ENCODE measurements at places on chromosomes 13 and 19.

DNA sequence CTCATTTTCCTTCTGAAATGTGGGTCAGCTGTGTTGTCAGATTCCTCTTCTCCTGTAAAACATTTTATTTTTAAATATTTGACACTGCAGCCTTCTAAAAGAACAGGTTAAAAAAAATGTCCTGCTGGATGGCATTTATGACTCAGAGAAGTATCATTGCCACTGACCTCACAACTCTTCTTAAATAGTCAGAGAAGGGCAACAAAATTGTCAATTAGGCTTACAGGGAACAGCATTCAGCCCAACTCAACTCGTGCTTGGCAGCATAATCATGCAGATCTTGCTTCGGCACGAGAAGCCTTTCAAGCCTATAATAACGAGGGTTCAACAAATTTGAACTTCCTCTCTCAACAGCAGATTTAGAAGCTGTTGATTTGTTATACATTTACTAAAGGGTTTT lies 296.7 kb upstream of the DACH1 start:
- DNase-seq = no peak

- DNase-seq = no peak
These were observed 63.1 kb downstream of the COG3 start for GRCh38 chr13:45527699-45528462.

- DNase-seq = no peak
These were observed 175.2 kb downstream of the PDS5B start for GRCh38 chr13:32761472-32761871.

- DNase-seq = peak; percentile 98
These were observed at the start of gene KCNC3 for GRCh38 chr19:50329146-50329925. Gene KCNC3 (minus strand): TSS chr19:50329377. CDS start chr19:50329082, 295 bp downstream.

- no peak for DNase-seq
These were observed 51.4 kb downstream of the VWA8 start for GRCh38 chr13:41909506-41909905.

GRCh38 chr19:51333836-51334460 lies 8.0 kb downstream of the VSIG10L start:
- no peak for DNase-seq

DNA sequence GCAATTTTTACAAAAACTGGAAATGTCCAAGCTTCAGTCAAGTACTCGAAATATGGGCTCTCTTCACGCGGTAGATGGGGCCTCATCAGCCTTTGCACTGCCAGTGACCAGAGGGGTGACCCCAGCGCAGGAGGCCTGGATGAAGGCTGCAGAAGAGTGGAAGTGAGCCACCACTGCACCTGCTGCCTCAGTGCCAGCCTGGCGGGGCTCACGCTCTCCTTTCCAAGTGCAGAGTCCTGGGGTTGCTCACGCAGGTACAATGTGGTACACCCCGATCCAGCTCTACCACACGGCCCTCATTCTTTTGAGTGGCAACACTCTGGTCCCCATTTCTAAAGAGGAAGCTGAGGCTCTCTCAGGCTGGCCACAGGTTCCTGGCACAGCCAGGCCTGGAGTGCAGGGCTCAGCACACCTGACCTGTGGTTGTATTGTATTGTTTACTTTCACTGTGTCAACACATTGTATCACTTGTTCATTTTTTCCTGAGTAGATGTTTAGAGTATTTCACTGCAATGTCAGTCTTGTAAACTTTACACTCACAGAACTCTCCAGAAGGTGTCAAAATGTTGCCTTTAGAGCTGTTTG lies 97.3 kb upstream of the SOX1 start:
- DNase-seq = no peak

GRCh38 chr13:34681405-34681955 lies 260.6 kb upstream of the NBEA start:
- no peak for DNase-seq

- no peak for DNase-seq
These were observed 142.8 kb downstream of the KLF5 start for GRCh38 chr13:73201626-73202025.

GRCh38 chr13:97544031-97544765 lies 110.2 kb downstream of the RAP2A start:
- DNase-seq = no peak

DNA sequence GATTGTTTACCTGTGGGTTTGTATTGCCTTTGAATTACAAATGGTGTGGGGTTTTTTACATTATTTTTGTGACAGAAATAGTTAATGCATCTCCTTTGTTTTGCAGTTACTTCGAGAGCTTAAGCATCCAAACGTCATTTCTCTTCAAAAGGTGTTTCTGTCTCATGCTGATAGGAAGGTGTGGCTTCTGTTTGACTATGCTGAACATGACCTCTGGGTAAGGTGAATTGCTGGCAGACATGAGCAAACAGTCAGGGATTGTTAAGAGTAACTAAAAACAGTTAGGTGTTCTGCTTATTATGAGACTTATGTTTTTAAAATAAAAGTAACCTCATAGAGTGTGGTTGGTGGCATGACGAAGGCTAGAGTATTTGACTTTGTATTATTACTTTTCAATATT lies 95.0 kb downstream of the CDK8 start:
- DNase-seq = no peak

DNA sequence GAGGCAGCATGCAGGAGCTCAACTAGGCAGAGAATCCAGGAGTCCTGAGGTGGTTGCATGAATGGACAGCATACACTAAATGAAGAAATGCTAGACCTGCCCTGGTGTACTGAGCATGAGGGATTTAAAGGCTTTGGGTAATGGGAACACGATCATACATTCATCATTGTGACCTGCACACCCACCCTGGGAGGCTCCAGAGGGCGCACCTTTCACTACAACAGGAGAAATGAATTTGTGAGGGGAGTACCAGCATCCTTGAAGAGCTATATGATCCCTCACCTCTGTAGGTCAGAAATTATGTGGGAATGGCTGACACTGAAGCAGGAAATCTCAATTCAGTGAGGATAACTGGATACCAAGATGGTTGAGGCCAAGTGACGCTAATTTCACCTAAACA lies 8.9 kb downstream of the KLK2 start:
- DNase-seq = no peak

GRCh38 chr19:50512112-50512998 lies 1.4 kb downstream of the ASPDH start:
- DNase-seq = peak; percentile 62

- no peak for DNase-seq
These were observed 89.5 kb upstream of the RFC3 start for GRCh38 chr13:33728271-33729037.

- no peak for DNase-seq
These were observed 151.4 kb downstream of the NALCN start for GRCh38 chr13:101264931-101265330.

DNA sequence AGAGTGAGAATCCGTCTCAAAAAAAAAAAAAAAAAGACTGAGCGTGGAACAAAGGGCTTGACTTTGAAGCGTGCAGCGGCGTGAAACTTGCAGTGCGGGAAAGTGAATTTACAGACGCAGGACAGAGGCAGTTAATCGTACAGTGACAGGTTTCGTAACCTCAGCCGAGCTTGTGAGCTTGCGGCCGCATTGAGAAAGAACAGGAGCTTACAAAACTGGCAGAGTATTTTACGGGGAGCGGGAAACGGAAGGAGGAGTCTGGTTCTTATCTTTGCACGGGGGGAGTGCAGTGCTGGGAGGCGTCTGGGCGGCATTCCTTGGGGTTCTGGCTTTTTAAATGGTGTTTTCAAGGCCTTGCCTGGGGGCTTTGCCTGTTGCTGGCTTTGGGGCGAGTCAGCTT lies 6.0 kb upstream of the BSG start:
- DNase-seq = no peak

DNA sequence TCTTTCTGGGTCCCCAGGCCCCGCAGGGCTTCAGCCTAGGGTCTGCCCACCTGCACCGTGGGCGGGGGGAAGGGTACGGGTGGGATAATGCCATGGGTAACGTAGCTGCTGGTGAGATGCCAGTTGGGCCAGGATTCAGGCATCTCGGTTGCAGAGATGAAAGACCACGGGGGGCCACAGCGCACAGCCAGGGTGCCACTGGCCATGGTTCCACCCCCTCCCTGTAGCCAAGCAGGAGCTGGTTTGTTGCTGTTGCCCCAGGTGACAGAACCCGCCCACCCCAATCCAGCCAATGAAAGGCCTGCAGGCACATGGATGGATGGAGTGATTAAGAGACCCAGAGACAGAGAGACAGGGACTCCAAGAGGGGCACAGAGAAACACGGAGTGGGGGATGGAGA lies 1.0 kb upstream of the CGB7 start:
- DNase-seq = no peak

DNA sequence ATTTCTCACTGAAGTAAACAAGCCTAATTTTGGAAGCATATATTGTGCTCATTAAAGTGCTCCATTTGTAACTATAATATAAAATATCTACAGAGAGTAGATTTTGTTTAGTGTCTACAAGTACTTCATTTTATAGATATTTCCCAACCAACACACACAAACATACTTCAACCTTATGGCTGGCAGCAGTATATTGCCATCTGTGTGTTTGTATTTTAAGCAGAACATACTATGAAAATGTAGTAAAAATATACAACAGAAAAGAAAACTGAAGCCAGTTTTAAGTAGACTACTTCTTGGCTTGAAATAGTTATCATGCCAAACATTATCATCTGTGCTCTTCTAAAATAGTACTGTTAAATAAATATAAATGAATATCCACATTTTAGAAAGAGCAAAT lies 821.9 kb downstream of the DACH1 start:
- no peak for DNase-seq

GRCh38 chr13:80012251-80012650 lies 328.7 kb downstream of the SPRY2 start:
- no peak for DNase-seq

GRCh38 chr19:28034936-28035335 lies 1178.0 kb downstream of the UQCRFS1 start:
- no peak for DNase-seq

- DNase-seq = no peak
These were observed 3.0 kb downstream of the MZF1 start for GRCh38 chr19:58569943-58570670.

DNA sequence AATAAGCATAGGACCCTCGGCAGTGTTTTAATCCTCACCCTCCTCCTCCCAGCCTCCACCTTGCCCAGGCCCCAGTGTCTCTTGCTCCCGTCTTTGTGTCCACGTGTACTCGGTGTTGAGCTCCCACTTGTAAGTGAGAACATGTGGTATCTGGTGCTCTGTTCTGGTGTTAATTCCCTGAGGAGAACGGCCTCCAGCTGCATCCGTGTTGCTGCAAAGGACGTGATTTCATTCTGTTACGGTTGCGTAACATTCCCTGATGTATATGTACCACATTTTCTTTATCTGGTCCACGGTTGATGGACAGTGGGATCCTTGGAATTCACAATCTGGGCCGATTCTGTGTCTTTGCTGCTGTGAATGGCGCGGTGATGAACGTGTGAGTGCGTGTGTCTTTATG lies 44.7 kb upstream of the TFDP1 start:
- no peak for DNase-seq

All from activated effector memory CD4-positive, alpha-beta T cell treated with anti-CD3 and anti-CD28 coated beads, Interleukin-2, amount 50 U/mL, for 16 hours (primary cell).